ENCODE measurements at places on chromosomes 2 and 18.

GRCh38 chr2:161031511-161031910, 128.7 kb upstream of the TANK start:
- peak; percentile 36 for DNase-seq

DNA sequence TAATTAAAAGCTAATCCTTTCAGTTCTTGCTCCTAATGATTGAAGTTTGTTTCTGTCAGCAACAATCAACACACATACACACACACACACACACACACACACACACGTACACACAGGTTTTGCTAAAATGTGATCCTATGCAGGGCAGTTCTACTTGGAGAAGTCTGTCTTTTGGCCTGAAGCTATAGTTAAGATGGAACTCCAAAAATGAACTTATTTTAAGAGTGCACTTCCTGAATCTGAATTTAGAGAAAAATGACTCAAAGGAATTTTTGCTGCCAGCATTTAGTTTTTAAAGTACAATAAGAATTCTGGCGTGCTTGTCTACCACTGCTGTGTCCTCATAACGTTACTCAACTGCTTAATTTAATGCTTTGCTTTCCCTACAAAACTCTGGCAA, 6.6 kb downstream of the GALNT5 start:
- peak; percentile 7 for DNase-seq

GRCh38 chr2:129702416-129703176, 276.9 kb upstream of the RAB6C start:
- no peak for DNase-seq

- DNase-seq = no peak
These were observed 529.2 kb upstream of the ID2 start for GRCh38 chr2:8152392-8153257.

DNA sequence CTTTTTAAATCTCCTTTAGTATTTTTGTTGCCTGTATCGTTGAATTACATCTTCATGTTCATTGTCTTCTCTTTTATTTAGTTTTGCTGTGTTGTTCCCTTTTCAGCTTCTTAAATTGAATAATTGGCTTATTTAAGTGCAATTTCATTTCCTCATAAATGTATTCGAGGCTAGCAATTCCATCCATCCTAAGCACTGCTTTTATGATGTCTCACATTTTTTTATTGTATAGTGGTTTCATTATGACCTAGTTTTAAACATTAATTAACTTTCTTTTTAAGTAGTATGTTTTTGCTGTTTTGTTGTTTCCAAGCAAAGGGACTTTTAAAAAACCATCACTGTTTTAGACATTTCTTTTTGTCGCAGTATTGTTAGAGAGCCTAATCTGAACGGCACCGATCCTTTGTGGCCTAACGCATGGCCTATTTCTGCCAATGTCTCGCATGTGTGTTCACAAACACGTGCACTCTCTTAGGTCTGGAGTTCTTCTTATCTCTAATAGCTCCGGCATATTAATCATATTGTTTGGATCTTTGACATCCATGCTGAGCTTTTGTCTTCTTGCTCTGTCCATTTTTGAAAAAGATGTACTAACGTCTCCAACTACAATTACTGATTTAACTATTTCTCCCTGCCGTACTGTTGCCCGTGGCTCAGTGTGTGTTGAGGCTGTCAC, 59.6 kb upstream of the ZNF516 start:
- no peak for DNase-seq
